ENCODE measurements at places on chromosomes 4 and X. TPM values are rescaled to one million over a fixed set of nuclear protein-coding genes. Genes with fewer than 3 reads are reported as not detected.

DNA sequence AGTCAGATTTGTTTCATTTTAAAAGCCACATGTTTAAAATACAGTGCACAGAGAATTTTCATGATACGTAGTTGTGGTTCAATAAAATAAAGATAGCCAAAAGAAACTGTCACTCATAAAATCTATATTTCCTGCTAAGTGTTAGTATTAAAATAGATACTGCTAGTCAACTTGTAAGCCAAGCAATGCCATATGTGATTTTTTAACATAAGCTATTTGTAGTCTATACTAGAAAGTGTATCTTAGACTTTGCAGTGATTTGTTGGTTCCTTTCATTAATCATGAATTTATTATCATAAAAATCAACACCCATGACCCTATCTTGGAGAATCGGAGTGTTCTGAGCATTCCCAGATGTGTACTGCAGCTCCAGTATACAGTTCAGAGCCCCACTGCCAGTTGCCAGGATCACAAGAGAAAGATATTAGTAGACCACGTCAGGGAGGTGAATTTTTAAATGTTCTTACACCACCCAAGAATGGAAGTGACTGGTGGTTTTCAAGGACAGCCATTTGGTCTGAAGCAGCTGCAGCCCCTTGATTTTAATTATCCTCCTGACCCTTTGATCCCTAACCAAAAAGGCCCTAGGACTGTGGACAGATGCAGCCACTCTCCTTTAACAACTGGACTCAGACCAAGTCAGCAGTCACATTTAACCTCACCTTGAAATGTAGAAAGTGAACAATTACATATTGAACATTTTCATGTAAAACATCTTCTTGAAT is 163.1 kb downstream of the PALLD start:
- no peak for DNase-seq

- peak; percentile 82 for DNase-seq
Observed at GRCh38 chrX:73916931-73917667, 354.1 kb downstream of the CHIC1 start.

DNA sequence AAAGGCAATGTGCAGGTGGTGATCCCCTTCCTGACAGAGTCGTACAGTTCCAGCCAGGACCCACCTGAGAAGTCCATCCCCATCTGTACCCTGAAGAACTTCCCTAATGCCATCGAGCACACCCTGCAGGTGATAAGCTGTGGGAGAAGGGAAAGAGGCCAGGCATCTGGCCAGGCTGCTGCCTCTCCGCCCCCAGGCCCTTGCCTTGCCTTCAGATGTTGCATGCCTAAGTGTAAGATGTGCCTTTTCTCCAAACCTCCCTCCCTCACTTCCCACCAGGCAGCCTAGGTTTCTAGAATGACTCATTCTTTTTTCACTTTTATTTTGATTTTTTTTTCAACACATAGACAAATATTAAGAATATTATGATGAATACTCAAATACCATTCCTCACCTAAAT is 12.2 kb upstream of the CDK16 start:
- peak; percentile 69 for DNase-seq

DNA sequence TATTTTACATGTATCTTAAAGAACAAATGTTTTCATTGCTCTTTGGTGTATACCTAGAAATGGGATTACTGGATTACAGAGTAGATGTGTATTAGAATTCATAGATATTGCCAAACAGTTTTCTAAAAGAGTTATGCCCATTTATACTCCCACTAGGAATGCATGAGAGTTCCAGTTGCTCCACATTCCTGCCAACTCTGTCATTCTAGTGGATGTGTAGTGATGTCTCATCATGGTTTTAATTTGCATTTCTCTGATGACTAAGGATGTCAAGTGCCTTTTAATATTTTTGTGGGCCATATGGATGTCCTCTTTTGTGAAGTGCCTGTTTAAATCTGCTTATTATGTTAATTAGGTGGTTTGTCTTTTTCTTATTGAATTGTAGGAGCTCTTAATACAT is 65.6 kb upstream of the BMP2K start:
- DNase-seq: peak; percentile 68

DNAAF6 gene
- not detected for polyA plus RNA-seq

EPHA5 gene
- not detected for polyA plus RNA-seq

GRCh38 chr4:84622959-84623358 is 40.0 kb downstream of the CDS1 start:
- DNase-seq: no peak

All from GM23248 (cell line).